Astrocyte of the spinal cord (primary cell): ENCODE measurements at places on chromosomes 1 and 21.
A peak's percentile ranks its signal among the peaks of the same experiment; 100 is the strongest.

DNA sequence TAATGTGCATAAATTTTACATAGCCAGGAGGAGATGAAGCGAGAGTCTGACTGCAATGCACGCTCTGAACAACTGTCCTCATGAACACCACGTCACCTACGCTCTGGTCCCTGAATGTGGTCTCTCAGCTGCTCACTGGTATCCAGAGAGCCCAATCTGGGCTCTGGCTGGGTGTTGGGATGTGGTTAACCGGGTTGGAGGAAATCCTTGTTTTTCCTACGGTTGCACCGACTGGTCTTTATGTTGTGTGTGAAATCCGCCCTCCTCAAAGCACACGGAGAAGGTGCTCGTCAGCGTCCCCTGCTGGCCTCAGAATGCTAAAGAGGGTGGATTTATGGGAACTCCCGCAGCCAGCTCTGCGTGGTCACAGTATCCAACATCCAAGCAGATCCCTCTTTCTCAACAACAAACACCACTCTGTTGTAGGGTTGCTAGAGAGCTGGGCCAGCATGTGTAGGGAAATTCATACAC lies 51.8 kb upstream of the FAM89A start:
- no peak for DNase-seq

GRCh38 chr1:57162607-57163261 lies 196.9 kb upstream of the C8B start:
- no peak for DNase-seq

DNA sequence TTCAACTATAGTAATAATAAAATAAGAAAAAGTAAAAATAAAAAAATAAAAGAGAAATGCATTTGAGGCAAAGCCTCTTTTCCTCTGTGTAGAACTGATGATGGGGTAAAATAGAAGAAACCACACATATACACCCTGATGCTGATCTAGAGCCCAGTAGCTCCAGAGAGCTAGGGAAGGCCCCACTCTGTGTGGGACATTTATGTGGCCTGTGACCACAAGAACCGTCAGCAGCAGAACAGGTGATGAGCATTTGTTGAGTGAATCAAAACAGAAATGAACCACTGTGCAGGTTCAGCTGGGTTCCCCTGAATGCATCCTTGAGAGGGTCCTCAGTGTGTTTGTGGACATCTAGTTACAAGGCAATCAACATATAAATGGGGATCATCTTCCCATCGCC lies 221.8 kb upstream of the HOOK1 start:
- no peak for DNase-seq

DNA sequence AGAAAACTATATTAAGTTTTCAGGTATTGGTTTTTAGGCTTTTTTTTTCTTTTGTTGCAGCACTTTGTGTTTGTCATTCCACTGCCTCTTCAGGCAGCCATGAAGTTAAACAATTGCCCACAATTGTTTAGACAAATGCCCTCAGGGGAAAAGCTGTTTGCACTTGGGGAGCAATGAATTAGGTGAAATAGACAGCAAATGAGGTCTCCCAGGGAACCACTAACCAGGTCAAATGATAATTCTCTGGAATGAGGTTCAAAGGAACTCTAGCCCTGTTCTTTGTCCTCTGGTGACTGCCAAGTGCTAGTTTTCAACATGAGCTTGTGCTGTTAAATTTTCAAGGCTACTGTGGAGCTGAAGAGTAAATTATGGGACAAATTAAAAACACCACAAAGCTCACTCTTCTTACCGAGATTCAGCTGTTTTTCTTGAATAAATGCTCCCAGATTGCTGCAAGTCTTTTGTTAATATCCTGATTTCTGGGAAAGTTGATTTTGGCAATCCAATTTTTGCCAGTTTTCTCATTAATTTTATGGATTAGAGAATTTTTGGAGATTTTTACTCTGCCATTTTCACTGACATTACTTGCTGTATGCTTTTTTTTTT lies 15.1 kb upstream of the MAB21L3 start:
- no peak for DNase-seq

DNA sequence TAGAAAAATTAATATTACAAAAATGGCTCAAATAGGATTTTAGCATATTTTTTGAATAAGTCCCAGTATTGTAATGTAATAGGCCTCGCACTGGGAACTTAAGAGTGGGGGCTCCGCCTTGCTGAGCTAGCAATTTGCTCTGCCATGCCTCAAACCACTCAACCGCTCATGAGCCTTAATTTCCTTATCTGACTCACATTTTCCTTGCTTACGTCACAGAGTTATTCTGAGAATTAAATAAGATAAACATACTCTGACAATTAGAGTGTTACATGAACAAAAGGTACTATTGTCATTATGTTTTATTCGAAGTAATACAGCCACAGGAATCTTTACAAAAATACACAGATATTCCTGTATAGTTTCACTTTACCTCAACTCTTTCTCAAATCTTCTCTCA lies 108.1 kb downstream of the SLC44A5 start:
- peak; percentile 78 for DNase-seq

- DNase-seq = peak; percentile 88
Observed at GRCh38 chr21:41112740-41113692, 54.9 kb upstream of the BACE2 start.

DNA sequence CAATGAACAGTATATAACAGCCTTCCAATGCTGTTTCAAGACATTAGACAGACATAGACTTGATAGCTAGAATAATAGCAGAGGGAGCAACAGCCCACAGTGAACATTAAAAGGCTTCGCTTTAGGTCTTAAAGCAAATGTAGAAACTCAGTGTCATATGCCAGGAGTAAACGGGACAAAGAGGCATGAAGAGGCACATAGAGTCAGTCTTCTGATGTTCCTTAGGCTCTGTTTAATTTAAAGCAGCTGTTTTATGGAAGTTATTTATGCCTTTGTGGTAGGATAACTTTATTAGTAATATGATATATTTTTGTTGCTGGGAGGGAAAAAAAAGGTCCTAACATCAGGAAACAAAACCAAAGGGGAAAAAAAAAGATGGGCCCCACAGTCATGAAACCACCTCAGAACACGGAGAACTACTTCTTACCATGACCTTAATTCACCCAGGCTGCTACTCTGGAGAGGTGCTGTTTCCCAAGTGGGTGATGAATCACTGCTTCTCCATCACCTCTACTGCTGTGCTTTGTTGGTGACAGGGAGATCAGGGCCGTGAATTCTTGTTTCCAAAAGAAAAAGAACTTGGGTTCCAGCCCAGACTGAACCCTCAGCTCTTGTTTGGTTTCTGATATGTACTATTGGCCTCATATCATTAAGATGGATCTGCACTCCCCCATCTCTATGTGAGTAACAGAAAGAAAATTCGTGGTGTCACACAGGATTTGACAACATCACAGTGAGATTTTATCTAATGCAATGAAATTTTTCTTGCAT lies 616.9 kb downstream of the KIF26B start:
- DNase-seq = peak; percentile 93

DNA sequence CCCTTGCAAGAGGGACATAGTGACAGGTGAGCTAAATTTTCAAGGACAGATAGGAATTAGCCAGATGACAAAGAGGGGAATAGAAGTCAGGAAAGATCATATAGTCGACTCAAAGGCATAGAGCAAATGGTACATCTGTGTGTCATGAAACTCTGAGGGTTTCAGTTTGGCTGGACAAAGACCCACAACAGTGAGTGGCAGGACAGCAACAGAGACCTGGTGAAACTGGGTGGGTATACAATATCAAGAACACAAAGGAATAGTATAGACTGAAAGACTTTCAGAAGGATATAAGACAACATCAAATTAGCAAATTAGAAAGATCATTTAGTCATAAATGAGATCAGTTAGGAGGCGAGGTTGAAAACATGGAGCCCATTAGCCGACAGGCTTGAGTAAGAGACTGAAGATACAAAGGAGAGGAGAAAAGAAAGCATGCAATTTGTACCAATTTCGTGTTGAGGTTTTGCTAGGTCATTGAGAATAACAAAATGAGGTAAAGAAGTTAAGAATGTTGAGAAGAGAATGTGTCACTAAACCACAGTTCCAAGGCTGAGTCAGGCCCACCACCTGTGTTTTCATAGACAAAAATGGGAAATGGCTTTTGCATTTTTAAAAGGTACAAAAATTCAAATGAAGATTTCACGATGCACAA lies 213.8 kb downstream of the HHIPL2 start:
- DNase-seq = peak; percentile 77

DNA sequence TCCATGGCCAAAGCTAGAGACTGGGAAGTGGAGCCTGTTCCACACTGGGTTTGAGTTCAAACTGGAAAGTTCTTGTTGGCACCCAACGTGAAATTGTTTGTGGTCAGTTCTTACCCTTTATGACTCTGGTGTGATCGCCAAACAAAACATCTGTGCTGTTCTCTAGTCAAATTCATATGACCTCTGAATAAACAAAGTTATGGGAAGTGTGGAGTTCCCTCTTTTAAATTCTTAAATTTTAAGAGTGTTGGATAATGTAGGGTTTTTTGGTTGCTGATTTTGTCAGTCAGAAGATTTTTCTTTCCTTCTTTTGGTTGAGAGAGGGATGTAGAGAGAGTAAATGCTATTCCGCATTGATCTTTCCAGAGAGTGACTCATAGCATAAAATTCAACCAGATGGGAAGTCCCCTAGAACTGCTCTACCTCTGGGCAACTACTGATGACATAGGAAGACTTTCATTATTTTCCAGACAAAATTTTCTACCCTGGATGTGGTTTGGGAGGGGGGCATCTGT lies 36.4 kb downstream of the CHML start:
- DNase-seq = peak; percentile 86

GRCh38 chr1:43388613-43389012 lies 987 bp downstream of the MED8 start:
- no peak for DNase-seq
